A172 (cell line): ENCODE measurements at places on chromosomes 5 and 9. TPM values are rescaled to one million over a fixed set of nuclear protein-coding genes. Genes with fewer than 3 reads are reported as not detected.

IFNE gene
- total RNA-seq, result not detected in 2 replicates

THBS4 gene
- total RNA-seq, result 0.05 and 1.2 TPM in 2 replicates

ELAVL2 gene
- total RNA-seq, result 7.7 and 27.5 TPM in 2 replicates

JAKMIP2 gene
- total RNA-seq, result 12.5 and 15.6 TPM in 2 replicates

SLC45A2 gene
- not detected in 2 replicates for total RNA-seq

ZNF300 gene
- total RNA-seq, result 15.2 and 17.3 TPM in 2 replicates

SLIT3 gene
- 0.12 and 0.31 TPM in 2 replicates for total RNA-seq

FOXD4 gene
- total RNA-seq, result 0.47 and 0.65 TPM in 2 replicates

FNIP1 gene
- 50.5 and 59.4 TPM in 2 replicates for total RNA-seq

ZNF346 gene
- total RNA-seq, result 17.6 and 21.1 TPM in 2 replicates

FGF1 gene
- total RNA-seq, result 1.2 and 1.8 TPM in 2 replicates

PLAC8L1 gene
- not detected in 2 replicates for total RNA-seq

IL33 gene
- not detected in 2 replicates for total RNA-seq

MAMDC2 gene
- 4.2 and 6.0 TPM in 2 replicates for total RNA-seq

SPAG8 gene
- total RNA-seq, result 0.21 and 0.29 TPM in 2 replicates

RNF180 gene
- total RNA-seq, result 0.48 and 0.96 TPM in 2 replicates

EQTN gene
- total RNA-seq, result not detected in 2 replicates

FAXDC2 gene
- total RNA-seq, result 1.8 and 3.5 TPM in 2 replicates

PPIC gene
- total RNA-seq, result 61.5 TPM in 2 replicates

CDKN2A gene
- total RNA-seq, result not detected in 2 replicates

PRRC1 gene
- 39.8 and 66.4 TPM in 2 replicates for total RNA-seq

ANKRD18A gene
- total RNA-seq, result 0.10 TPM in 1 of 2 replicates, not detected in the other

NTNG2 gene
- total RNA-seq, result 3.8 and 5.7 TPM in 2 replicates

PAEP gene
- not detected in 2 replicates for total RNA-seq

PCDHGB4 gene
- 0.07 TPM in 2 replicates for total RNA-seq

ECSCR gene
- total RNA-seq, result 0.62 and 1.8 TPM in 2 replicates
